ENCODE measurements at places on chromosomes 3 and 15.

DNA sequence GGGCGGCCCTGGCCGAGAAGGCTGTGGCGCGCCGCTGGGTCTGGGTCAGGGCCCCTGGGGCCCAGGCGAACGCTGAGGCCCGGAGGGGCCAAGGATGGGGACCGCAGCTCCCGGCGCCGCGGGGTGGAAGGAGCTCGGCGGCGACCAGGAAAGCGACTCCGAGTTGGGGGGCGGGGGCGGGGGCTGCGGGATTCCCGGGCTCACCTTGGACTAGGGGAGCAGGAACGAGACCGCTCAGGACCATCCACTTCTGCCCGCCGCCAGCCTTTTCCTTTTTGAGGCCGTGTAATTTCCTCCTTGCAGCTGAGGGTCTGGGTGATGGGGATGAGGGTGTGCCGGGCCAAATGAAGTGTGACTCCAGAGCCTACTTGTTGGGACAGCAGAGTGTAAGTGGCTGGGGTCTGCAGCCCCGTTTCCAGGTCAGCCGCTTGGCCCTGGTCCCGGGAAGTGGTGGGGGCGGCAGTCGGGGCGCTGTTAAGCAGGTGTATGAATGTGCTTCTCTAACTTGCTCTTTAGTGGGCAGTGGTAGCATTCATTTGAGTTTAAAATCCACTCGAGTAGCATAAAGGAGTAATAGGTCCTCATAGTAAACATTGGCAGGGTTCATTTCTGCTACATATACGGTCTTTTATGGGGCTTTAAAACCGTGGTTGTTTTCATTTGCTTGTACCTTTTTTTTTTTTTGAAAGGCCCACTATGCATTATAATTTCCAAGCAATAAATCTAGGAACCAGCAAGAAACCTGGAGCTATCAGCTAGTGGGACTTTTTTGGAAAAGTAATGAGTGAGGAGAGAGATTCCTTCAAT lies 717 bp downstream of the PXK start:
- no peak for DNase-seq

DNA sequence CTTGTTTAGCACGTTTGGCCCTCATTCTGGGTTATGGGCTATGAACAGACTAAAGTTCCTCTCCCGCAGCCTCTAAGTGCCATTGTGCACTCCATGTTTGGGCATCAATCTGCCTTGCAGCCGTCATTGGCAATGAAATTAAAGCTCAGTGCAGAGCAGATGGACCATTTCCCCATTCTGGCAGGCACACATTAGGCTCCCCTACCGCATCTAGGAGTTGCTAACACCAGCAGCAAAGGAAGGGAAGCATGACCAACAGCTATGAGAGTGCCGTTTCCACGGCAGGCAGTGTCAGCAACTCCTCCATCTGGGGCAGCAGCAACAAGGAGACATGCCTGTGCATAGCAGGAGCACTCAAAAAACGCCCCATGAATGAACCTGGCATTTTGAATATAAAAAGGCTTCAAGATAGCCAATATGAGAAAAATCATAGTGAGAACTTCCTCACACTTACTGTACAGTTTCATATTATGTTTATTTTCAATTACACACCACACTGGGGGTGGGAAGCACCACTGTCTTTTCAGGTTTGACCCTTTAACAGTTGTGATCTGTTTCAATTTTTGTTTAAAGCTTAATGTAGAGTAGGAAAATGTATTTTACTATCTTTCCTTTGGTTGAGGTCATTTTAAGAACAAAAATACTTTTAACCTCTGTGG lies 218.7 kb downstream of the KCNMB2 start:
- no peak for DNase-seq

GRCh38 chr3:7346364-7346763 lies 485.4 kb downstream of the GRM7 start:
- no peak for DNase-seq

DNA sequence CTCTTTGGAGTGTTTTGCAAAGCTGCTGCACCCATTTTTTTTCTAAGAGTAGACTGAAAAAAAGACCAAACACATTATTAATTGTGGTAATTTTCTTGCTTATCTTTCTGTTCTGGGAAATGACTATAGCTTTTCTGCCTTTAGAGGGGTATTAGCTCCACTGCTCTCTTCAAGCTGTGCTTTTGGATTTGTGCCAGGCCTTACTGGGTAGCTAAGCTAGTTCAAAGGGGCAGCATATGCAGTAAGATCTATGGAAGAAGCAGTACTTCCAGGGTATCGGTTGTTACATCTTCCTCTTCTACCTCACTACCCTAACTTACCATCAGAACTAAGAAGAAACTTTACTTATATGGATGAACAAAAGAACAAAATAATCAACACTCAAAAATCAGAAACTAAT lies 28.7 kb upstream of the ARIH1 start:
- DNase-seq: no peak

GRCh38 chr3:22236490-22237270 lies 485.7 kb upstream of the ZNF385D start:
- no peak for DNase-seq

DNA sequence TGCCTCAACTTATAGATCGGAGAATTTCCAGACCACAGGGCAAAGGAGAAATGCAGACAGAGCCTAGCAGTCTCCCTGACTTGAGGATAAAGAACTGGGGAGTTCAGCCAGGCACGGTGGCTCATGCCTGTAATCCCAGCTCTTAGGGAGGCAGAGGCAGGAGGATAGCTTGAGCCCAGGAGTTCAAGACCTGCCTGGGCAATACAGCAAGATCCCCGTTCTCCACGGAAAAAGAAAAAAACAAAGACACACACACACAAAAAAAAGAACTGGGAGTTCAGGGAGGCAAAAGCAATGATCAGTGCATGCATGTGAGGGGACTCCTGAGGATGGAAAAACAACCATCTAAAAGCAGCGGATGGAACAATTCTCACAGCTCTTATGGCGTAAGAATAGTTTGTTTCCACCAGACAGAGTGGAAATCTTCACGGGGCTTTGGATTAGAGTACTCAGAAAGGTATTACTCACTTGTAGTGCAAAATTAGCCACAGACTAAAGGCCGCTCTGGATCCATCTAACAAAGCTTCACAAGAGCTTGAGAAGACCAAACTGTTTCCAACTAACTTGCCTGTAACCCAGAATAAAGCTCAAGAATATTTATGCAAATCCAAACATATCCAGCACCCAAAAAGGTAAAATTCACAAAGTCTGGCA lies 16.3 kb downstream of the SEC11A start:
- DNase-seq: no peak

GRCh38 chr3:196942915-196943277 lies 568 bp upstream of the NCBP2 start:
- DNase-seq: no peak

Data from AG04449 (cell line).